T-helper 1 cell (primary cell): ENCODE measurements at places on chromosomes 6 and 20.
A peak's percentile ranks its signal among the peaks of the same experiment; 100 is the strongest.

GRCh38 chr6:11442495-11442894, 95.1 kb upstream of the TMEM170B start:
- DNase-seq = no peak

- DNase-seq = no peak
These were observed 64.7 kb downstream of the TRAM2 start for GRCh38 chr6:52512199-52512598.

- DNase-seq = no peak
These were observed 118.7 kb downstream of the SMOC2 start for GRCh38 chr6:168559574-168560098.

DNA sequence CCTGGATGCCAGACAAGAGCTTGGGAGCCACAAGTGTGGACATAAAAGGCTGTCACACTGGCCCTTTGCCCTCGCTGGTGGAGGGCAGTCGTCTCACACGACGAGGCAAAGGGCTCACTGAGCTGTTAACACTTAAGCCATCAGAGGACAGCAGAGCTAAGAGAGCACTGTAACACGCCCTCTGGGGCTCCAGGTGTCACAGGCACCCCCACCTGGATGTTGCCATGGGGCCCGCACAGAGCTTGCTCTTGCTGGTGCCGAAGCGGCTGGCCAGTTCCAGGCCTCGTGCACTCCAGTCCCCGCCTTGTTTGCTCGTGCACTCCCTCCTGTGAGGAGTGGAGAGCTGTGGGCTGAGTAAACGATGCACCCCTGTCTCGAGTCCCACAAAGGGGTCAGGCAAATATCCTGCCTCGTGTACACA, 37.4 kb downstream of the SLC35D3 start:
- no peak for DNase-seq

DNA sequence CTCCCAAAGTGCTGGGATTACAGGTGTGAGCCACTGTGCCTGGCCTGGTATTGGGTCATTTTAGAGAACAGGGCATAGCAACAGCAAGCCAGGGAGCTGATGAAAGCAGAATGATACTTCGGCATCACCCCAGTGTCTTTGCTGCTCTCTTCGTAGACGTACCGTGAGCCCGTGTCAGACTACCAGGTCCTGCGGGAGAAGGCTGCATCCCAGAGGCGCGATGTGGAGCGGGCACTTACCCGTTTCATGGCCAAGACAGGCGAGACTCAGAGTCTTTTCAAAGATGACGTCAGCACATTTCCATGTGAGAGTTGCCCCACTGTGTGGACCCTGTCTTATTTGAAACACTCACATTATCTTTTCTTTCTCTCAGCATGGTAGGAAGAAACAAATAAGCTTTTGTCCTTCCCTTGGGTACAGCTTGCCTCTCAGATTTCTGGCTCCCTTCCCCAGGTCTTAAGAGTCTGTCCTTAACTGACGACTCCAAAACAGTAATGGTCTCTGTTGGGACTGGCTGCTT, 15.9 kb downstream of the TAF8 start:
- DNase-seq = no peak

- no peak for DNase-seq
These were observed 88.4 kb downstream of the HACE1 start for GRCh38 chr6:104771258-104771832.

- no peak for DNase-seq
These were observed 27.3 kb downstream of the PYGB start for GRCh38 chr20:25274891-25275812.

DNA sequence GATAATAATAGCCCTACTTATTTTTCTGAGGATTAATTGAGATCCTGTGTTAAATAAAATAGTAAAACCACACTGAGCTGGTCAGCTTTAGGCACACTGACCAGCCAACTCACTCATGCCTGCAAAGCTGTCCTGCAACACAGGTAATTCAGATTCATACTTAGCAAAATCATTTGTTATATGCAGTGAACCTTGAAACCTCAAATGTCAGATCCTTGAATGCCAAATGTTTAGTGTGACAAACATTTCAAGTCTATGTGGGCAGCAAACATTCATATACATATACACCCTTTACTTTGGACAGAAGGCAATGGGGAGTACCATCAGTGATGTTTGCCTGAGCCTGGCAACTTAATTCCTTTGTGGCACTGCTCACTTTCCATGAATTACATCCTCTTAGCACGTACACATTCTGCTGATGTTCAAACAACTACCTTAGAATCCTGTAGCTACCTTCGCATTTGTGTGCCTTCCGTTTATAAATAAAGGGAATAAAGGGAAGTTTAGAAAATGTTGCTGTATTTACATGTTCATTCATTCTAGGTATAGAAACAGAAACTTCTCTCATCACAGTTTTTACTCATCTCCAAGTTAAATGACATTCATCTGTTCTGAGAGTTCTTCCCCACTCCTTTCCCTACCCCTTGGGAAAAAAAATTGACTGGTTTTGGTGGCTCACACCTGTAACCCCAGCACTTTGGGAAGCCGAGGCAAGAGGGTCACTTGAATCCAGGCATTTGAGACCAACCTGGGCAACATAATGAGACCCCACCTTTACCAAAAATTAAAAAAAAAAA, 140.8 kb downstream of the ZFAND3 start:
- no peak for DNase-seq

- DNase-seq = no peak
These were observed at the start of gene MRAP2 for GRCh38 chr6:84033523-84034451. Gene MRAP2, plus strand, starts transcription at chr6:84033772. Its CDS starts 21,547 bp downstream, at chr6:84055319.

DNA sequence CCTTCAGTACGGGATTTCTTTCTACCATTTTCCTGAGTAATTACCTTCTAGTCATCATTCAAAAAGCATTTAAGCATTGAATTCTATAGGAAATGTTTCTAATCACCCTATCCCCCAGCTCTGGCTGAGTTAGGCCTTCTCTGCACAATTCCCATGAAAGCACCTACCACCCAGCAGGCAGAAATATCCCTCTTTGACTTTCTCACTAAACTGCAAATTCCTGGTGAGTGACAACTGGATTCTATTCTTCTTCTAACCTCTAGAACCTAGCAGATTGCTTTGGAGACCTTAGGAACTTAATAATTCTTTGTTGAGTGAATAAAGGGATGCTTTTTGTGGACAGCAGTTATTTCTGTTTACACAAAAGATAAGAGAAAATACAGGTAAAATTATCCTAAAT, 328.7 kb downstream of the LAMA2 start:
- no peak for DNase-seq

DNA sequence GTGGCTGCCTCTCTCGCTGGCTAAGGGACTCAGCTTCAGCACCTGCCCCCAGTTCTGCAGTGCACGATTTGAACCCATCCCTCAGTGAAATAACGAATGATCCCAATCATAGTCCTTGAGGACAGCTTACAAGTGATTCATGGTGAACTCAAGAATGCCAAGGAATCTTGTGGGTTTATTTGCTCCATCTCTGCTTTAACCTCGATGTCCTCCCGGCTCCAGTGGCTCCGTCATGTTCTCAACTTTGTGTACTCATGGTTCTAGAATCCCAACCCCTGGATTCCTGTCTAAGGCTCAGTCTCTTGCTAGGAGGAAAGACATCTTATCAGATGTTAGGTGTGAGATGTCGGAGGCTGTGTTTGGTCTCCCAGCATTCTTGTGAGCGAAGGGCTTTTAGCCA, 29.0 kb upstream of the GTSF1L start:
- no peak for DNase-seq

- DNase-seq = no peak
These were observed 170.1 kb upstream of the LAMP5 start for GRCh38 chr20:9344083-9344920.

DNA sequence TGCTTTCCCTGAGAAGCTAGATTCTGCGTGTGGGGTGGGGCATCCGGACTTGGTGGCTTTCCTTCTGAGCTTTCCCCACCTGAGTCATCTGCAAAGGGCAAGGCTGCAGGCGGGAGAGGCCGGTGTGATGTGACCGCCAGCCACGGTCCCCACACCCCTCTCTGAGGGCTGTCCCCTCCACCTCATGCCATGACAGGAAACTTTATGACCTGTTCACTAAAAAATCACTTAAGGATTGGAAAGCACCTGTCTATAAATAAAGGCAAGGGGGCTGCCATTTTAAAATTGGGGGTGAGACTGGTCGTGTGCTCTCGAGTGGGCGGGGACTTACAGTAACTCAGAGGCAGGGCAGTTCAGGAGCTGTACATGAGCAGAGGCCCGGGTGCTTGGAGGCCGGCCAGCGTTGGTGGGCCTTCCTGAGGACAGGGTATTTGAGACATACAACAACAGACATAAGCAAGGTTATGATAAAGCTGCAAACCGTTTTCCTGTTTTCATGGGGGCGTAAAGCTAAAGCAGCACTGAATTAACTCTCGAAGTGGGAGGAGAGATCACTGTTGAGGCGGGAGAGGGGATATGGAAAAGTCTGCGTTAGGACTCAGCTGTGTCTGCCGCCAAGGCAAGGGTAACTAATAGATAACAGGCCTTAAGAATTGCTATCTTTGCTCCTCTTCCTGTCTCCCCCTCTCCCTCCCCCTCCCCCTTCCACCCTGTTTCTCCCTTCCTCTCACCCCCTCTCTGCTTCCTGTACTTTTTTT, 16.1 kb upstream of the SERPINB1 start:
- DNase-seq = peak; percentile 66

GRCh38 chr20:63979557-63980316, at the start of gene SAMD10:
Gene SAMD10, minus strand, starts transcription at chr20:63979642. Its CDS starts 175 bp downstream, at chr20:63979467.
- DNase-seq = peak; percentile 67

DNA sequence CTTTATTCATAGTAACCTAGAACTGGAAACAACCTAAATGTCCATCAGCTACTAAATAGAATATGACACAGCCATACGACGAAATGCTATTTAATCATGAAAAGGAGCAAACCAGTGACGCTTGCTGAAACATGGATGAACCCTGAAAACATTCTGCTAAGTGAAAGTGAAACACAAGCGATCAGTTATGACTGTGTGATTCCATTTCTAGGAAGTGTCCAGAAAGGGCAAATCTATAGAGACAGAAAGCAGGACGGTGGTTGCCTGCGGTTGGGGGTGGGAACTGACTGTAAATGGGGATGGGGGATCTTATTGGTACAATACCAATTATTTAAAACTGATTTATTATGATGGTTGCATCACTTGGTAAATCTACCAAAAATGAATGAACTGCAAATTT, 126.8 kb downstream of the IPCEF1 start:
- no peak for DNase-seq

DNA sequence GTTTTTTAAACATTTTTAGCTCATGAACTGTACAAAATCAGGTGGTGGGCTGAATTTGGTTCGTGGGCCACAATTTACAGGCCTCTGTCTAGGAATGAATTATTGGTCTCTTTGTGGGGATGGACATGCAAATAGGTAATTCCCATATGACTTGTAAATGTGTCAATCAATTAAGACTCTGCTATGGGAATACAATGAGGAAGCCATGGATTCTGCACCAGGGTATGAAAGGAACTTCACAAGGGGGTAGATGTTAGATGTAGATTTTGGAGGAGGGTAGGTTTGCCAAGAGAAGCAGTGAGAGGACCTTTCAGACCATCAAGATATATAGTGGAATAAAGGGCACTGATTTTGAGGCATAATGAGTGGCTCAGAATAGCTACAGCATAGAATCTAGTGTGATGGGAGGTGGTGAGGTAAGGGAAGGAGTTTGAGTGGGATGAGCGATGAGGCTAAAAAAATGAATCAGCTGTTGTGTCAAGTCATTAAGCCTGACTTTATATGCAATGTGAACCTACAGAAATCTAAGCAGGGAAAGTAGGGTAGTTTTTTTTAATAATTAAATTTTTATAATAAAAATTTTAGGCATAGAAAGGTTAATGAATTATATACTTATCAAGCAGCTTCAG, 32.6 kb upstream of the RNF182 start:
- DNase-seq = no peak

DNA sequence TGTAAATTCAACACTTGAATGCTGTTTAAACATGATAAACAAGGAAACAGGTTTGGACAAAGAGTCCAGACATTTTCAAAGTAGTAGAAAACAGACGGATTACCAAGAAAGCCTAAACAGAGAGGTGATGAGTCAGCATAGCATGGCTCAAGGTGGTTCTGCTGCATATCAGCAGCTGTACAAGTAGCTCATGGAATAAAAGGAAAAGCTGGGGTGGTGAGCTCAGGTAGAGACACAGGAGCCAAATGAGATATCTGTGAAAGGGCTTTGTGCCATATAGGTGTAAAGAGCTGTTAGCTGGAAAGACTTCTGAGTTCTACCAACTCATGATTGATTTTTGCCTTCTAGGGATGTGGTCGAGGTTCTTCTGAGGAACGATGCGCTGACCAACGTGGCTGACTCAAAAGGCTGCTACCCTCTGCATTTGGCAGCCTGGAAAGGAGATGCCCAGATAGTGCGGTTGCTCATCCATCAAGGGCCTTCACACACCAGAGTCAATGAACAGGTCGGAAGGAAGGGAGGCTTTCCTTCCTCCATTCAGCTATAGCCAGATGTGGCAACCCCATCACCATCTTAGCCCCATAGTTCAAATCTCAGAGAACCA, 80.7 kb downstream of the ANKS1A start:
- DNase-seq = no peak

- DNase-seq = no peak
These were observed 77.6 kb upstream of the FYN start for GRCh38 chr6:111950661-111951496.
